ENCODE measurements at places on chromosomes 5 and 9. TPM values are rescaled to one million over a fixed set of nuclear protein-coding genes. Genes with fewer than 3 reads are reported as not detected.

BRINP1 gene
- total RNA-seq, result not detected

KIAA1958 gene
- 0.34 TPM for total RNA-seq

FABP6 gene
- total RNA-seq, result not detected

SCGB3A2 gene
- total RNA-seq, result not detected

SVEP1 gene
- total RNA-seq, result 62.5 TPM

KCNMB1 gene
- total RNA-seq, result not detected

NANS gene
- 81.3 TPM for total RNA-seq

EIF4E1B gene
- total RNA-seq, result not detected

PCDHA10 gene
- total RNA-seq, result 0.26 TPM

ECPAS gene
- total RNA-seq, result 96.8 TPM

TAF1L gene
- total RNA-seq, result under 0.01 TPM

TTC1 gene
- 41.3 TPM for total RNA-seq

COMMD10 gene
- total RNA-seq, result 14.3 TPM

DMRT3 gene
- total RNA-seq, result not detected

FIBCD1 gene
- total RNA-seq, result 9.3 TPM

DNAJB5 gene
- 8.0 TPM for total RNA-seq

EQTN gene
- total RNA-seq, result not detected

IFT74 gene
- total RNA-seq, result 10.0 TPM

FOXD4L3 gene
- not detected for total RNA-seq

Measured in bronchial smooth muscle cell (primary cell).